ENCODE measurements at places on chromosomes 1 and 21.

GRCh38 chr1:145689922-145690321 lies 17.2 kb downstream of the PDZK1 start:
- DNase-seq: no peak

GRCh38 chr1:233625087-233625486 lies 11.2 kb downstream of the KCNK1 start:
- no peak for DNase-seq

DNA sequence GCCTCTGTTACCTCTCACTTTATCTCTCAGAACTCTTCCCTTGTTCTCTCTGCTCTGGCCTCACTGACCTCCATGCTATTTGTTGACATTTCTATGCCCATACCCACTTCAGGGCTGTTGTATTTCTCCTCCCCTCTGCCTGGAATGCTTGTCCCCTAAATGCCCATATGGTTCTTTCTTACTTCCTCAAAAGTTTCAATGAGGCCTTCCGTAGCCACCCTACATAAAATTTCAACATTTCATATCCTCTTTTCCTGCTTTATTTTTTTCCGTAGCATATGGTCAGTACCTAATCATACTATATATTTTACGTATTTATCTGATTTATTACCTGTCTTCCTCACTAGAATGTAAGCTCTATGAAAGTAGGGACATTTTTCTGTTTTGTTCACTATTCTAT lies 47.1 kb upstream of the ZYG11A start:
- no peak for DNase-seq

GRCh38 chr1:246329900-246330299 lies 177.2 kb downstream of the SMYD3 start:
- DNase-seq: no peak

DNA sequence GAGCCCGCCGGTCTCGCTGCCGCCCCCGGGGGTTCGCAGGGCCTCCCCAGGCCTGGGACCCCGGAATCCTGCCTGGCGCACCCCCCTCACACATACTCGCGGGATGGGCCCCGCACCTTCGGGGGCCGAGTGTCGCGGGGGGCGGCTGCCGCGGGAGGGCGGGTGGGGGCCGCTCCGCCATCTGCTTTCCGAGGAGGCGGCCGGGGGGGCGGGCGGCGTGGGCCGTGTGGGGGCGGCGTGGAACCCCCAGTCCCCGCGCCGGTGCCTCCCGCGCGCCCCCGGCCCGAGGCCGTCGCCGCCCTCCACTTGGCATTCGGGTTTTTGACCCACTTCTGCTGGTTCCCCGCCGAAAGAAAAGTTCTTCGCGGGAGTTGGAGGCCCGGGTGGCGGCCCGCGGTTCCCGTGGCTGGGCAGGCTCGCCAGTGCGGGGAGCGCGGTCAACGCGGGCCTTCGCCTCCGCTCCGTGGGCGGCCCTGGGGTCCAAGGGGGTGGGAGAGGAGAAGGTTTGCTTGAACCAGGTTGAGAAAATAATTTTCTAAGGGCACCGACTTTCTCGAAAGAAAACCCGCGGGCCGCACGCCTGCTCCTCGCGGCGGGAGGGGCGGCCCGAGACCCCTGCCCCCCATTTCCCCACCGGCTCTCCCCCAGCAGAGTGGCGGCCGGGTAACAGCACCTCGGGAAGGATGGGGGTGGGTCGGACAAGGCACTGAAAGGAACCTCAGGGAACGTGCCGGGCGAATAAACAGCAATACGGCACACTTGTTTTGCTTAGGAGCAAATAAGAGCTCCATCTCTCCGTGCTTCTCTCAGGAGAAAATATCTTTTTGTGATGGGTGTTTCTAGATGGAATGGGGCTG lies 1.6 kb downstream of the PHF13 start:
- no peak for DNase-seq

- no peak for DNase-seq
These were observed 30.3 kb downstream of the PTPRC start for GRCh38 chr1:198669023-198669698.

DNA sequence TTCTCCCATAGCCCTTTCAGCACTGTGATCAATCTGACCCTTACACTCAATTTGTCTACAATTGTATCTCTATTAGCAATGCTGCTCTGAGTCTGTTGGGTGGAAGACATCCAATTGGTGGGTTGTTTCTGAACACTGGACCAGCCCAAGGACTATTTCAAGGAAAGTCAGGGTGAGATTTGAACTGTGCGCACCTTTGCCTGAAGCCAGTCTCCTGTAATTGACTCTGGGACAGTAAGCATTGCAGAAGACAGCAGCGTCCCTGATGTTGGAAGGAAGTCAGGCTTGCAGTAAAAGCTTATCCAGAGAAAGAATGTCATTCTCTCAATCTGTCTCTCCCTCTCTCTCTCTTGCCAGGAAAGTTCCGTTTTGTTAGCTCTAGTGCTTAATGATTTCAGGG lies 233.9 kb downstream of the KIF26B start:
- DNase-seq: no peak

DNA sequence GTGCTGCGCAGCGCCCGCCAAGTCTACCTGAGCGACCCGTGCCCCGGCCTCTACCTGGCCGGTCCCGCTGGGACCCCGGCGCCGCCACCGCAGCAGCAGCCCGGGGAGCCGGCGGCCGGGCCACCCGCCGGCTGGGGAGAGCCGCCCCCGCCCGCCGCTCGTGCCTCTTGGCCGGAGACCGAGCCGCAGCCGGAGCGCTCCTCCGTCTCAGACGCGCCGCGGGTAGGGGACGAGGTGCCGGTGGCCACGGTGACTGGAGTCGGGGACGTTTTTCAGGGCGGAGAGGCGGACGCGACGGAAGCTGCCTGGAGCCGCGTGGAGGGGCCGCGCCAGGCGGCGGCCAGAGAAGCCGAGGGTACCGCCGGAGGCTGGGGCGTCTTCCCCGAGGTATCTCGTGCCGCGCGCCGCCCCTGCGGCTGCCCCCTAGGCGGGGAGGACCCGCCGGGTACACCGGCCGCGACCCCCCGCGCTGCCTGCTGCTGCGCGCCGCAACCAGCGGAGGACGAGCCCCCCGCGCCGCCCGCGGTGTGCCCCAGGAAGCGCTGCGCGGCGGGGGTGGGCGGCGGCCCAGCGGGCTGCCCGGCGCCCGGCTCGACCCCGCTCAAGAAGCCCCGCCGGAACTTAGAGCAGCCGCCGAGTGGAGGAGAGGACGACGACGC lies 646 bp downstream of the IER5 start:
- DNase-seq: no peak

DNA sequence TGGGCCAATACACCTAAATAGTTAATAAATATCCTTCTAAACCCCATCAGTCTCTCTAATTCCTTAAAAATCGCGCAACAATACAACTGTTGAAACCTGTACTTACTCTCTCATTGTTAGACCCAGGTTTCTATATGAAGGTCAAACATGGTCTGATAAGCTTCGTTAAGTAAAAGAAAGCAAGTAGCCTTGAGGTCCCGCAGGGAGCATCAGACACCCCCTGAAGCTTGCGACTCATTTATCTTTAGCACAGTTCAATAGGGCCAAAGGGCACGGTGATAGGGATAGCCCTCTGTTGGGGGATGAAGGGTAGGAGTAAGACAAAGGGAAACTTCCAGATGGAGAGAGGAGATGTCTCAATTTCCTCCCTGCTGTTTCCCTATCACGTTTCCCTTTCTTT lies 27.3 kb upstream of the THEM4 start:
- no peak for DNase-seq

DNA sequence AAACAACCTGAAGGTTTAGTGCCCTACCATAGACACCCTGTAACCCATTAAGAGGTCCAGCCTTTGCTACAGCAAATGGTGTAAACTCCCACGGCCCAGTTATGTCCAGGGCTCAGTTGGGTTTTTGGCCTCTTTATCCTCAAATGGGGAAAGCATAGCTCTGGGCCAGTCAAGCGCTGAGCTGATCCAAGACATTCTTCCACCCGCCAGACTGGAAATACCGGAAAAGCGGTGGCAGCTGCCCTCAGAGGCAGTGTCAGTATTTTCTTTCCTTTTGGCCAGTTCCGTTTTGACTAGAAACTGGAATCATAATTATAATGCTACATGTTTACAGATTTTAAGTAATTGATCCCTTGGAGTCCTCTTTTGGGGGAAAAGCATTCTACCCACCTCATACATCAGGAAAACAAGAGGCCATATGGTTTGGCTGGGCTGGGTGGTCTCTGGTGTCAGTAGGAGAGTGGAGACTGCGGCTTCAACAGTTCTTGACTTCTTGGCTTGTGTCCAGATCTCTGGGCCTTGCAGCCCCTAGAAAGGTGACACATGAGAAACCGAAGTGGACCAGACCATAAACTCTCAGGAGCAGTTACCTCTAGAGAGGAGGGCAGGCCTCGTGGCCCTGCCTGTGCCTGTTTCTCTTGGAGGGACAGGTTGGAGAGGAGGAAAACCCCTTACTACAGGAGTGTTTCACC lies 30.2 kb upstream of the CLDN14 start:
- no peak for DNase-seq

- no peak for DNase-seq
These were observed 19.7 kb downstream of the ENSA start for GRCh38 chr1:150609732-150610131.

- DNase-seq: no peak
These were observed 227.4 kb downstream of the SDCCAG8 start for GRCh38 chr1:243483071-243483771.

- DNase-seq: no peak
These were observed 96.5 kb downstream of the NME7 start for GRCh38 chr1:169271098-169271497.

- no peak for DNase-seq
These were observed 331.7 kb downstream of the PTBP2 start for GRCh38 chr1:97053268-97053667.

DNA sequence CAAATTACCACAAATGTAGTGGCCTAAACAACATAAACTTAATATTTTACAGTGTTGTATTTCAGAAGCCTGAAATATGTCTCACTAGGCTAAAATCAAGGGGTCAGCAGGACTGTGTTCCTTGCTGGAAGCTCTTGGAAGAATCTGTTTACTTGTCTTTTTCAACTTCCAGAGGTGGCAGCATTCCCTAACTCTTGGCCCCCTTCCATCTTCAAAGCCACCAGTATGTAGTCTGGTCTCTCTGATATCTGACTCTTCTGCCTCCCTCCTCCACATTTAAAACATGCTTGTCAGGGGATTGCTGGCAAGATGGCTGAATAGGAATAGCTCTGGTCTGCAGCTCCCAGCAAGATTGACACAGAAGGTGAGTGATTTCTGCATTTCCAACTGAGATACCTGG lies 567.5 kb downstream of the PLA2G4A start:
- DNase-seq: no peak

DNA sequence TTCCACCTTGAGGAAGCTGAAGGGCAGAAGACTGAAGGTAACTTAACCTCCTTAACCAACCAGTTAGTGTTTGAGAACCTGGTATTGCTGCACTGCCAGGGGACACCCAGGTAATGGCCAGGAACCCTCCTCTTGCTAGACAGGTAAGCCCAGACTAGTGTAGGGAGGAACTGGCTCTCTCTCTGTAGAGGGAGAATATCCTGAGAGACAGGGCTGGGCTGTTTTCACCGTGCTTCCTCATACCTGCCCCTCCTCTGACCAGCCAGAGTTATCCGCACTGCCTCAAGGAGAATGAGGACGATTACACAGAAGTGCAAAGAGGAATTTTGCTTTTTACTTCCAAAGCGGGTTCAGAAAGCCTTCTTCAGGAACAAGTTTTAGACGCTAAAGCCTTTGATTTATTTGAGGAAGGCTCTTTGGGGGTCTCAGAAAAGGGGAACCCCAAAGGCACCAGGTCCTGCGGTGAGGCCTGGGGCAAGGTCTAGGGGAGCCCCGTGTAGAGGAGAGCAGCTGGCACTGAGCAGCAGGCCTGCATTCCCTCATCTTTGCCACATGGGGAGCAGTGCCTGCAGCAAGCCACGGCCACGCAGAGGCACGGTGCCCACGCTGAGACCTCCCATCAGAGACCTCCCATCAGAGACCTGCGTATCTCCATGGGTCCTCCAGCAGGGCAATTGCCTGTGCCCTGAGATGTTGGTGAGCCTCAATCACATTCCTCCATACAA lies 13.5 kb downstream of the GNG4 start:
- no peak for DNase-seq

DNA sequence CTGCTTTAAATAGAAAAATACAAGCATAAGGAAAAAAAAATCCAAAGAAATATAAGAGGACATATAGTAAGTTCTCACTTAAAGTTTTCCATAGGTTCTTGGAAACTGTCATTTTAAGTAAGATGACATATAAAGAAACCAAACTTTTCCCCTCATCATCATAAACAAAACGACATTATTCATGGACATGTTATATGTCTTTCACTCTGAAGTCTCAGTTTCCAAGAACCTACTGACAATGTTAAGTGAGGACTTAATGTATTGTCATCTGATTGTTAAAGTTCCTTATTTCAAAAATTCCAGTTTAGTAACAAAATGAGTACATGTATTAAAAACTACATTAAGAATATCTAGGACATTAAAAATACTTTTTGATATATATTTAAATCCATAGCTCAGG lies 69.6 kb upstream of the GFI1 start:
- DNase-seq: no peak

- no peak for DNase-seq
These were observed 6.9 kb upstream of the PRSS38 start for GRCh38 chr1:227808566-227808965.

- DNase-seq: no peak
These were observed 5.0 kb upstream of the GABRD start for GRCh38 chr1:2014181-2014580.

DNA sequence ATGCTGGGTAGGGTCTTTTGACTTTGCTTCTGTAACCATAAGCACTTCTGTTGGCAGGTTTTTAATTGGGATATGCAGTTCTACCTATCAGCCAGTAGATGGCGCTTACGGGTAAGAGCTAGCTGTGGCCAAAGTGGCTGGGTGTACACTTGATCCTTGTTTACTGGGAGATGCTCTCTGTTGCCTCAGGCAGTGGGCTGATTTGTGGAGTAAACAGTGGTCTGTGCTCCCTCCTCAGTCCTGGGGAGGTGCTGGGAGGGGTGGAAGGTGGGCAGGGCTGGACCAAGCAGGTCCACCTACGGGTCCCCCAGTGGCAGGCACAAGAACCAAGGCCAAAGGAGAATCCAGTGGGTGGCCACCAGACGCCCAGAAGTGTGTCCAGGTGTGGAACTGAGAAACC lies 43.4 kb downstream of the RALGPS2 start:
- DNase-seq: peak; percentile 42

GRCh38 chr1:95278173-95279006 lies 44.4 kb downstream of the RWDD3 start:
- DNase-seq: no peak

DNA sequence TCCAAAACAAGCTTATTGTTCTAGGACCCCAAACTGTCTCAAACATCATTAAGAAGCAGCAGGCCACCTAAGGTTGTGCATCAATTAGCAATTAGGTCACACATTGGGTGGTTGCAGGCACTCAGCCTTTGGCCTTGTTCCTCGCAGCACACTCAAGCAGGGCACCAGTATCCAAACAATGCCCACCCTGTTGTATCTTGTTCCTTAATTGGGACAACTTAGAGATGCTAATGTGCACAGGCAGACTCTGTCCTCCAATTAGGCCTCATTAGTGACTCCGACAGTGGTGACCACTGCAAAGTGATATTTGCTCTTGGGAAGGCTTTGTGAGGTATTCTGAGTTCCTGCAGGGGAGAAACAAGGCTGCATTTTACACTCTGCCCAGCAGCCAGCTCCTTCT lies 515.1 kb upstream of the PTBP2 start:
- DNase-seq: no peak

- DNase-seq: no peak
These were observed 178.3 kb downstream of the KCNJ6 start for GRCh38 chr21:37737996-37738395.
